ENCODE measurements at places on chromosomes 3 and 15.

DNA sequence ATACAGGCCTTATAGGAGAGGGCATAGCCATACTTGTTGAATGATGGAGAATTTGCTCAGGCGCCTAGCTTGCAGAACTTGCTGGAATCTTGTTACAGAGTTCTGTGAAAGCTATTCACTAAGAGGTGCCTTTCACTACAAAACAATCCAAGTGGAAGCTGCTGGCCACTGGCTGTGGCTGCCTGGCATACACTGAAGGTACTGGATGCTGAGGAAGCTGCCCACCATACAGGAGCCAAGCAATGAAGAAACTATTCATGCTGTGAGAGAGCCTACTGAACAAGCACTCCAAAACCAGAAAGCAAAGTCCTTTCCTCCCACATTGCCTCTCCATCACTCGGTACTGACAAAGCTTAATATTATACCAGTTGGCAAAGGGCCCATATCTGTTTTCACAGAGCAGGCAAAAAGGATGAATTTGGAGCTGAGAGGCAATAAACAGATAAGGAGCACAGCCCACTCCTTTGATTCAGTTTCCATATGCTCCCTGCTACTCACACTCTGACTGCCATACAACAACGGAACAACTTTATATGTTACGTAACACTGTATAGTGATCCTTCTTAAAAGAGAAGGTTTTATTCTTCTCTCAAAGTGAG lies 192.6 kb upstream of the ALCAM start:
- DNase-seq, result no peak

- DNase-seq, result no peak
Observed at GRCh38 chr15:101139986-101140696, 111.7 kb downstream of the CHSY1 start.

GRCh38 chr15:64524778-64525177 lies 64.4 kb downstream of the ZNF609 start:
- no peak for DNase-seq

- no peak for DNase-seq
Observed at GRCh38 chr3:142498397-142499180, 50.8 kb upstream of the XRN1 start.

DNA sequence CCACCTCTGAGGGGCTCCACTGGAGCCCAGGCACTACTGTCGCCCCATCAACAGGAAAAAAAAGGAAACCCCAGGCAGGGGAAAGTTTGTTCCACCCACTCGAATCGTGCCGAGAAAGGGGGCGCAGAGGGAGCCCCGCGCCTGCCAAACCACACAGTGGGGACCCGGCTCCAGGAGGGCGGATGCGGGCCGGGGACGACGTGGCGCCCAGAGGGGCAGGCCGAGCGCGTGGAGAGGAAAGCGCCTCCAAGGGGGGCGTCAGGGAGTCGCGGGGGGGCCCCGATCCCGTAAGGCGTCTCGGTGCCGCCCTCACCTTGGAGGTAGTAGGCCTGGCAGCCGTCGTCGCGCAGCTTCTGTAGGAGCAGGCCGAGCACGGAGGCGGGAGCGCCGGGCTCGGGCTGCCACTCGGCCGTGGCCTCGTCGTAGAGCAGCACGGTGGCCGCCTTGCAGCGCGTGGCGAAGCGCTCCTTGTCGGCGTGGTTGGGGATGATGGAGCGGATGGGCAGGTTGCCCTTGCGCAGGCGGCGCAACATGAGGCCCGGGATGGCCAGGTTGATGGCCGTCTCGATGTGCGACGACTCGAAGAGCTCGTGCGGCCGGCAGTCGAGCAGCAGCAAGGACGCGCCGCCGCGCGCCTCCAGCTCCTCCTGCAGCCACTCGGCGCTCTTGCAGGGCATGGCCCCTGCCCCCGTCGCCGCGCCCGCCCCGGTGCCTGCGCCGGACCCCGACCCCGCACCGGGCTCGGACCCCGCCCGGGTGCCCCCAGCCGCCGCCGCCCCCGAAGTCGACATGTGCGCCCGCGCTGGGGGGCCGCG lies 627 bp downstream of the DUSP7 start:
- peak; percentile 58 for DNase-seq

- DNase-seq, result no peak
Observed at GRCh38 chr15:26721232-26721967, 51.5 kb downstream of the GABRB3 start.

DNA sequence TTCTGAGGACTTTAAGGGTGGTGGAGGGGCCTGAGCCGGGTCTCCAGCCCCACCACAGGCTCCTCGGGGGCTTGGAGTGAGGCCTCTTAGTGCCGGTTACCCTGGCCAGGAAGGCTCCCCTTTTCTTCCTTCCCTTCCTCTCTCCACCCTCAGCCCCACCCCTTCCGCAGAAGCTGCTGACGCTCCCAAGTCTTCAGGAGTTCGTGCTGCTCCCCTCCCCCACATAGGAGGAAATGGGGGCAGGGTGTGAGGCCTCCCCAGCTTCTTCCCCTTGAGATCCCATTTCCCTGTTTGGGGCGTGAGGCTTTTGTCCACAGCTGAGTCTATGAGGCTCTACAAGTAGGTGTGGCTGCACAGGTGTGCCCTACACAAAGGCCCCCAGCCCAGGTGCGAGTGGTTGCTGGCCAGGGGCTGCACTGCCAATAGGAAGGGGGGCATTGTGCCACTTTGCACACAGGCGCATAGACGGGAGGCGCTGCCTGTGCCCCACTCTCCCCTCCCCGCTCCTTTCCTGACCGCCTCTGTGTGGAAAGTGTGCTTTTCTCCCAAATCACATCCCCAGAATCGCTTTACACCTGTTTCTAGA lies 915 bp upstream of the CALML4 start:
- no peak for DNase-seq

DNA sequence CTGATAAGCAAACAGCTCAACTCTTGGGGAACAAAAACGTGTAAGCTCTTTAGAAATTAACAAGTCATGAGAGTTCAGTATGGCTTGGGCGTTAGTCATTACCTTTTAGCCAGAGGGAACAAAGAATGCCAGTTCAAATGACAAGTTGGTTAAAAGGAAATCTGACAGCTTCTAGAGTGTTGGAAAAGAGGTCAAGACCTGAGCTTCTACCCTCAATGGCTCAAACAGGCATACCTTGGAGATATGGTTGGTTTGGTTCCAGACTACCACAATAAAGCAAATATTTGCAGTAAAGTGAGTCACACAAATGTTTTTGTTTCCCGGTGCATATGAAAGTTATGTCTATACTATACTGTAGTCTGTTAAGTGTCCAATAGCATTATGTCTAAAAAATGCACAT lies 136.1 kb downstream of the CACNA1D start:
- no peak for DNase-seq

- no peak for DNase-seq
Observed at GRCh38 chr15:100887211-100887913, 7.7 kb downstream of the ALDH1A3 start.

DNA sequence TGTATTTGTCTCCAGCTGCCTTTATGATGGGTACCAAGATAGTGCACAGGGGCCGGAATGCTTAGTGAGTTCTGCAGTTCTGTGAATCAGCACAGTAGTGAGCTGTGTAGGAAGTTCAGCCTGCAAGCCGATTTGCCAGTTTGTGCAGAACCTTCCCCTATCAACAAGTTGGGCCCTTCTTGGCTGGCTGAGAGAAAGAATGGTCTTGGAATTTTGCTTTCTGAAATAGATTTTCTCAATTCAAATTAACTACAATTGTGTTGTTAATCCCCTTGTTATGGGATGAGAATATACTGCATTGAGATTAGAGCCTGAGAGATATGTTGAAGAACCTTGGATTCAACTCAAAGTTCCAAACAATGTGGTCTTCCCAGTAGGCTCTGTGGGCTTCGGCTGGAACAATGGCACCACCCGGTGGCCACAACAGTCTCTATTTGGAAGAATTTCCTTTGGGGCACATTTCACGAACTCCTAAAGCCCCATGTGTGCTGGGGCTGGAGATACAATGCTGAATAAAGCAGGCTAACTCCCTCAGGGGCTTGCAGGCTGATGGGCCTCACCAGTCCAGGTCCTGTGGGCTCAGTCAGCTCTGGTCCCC lies 59.1 kb downstream of the TRIM42 start:
- DNase-seq, result peak; percentile 8

- no peak for DNase-seq
Observed at GRCh38 chr3:61563313-61564271, 2.2 kb downstream of the PTPRG start.

DNA sequence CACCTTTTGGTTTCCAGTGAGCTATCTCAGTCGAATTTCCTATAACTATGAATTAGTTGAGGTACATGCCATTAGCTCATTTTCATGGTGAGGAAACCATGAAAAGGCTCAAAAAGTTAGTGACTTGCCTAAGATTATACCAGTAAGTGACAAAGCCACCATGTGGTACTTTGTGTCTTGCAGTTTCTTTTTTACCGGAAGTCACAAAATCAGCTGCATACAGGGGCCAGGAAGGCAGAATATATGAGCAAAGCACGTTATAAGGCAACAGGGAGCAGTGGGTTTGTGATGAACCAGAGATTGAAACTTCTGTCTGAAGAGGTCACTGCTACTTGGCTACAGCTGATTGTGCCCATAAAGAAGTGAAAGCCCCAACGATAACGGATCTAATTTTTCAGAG lies 50.3 kb downstream of the CMTM8 start:
- DNase-seq, result no peak

DNA sequence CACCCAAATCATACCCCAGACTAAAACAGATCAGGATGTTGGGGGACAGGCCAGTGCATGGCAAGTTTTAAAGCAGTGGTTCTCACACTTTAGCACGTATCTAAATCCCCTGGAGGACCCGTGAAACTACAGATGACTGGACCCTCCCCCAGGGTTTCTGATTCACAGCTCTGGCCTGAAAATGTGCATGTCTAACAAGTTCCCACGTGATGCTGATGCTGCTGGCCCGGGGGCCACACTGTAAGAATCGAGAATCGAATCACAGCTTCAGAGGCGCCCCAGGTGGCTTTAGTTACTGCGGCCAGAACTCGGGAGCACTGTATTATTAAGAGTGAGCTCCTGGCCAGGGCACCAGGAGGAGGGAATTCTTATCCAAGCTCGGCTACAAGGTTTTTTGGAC lies 11.6 kb downstream of the ADAMTS17 start:
- DNase-seq, result peak; percentile 33

GRCh38 chr3:102510663-102511062 lies 75.8 kb downstream of the ZPLD1 start:
- DNase-seq, result no peak

- DNase-seq, result no peak
Observed at GRCh38 chr3:4797201-4797705, 182.0 kb upstream of the BHLHE40 start.

- no peak for DNase-seq
Observed at GRCh38 chr15:66700412-66700801, 1.6 kb upstream of the SMAD6 start.

DNA sequence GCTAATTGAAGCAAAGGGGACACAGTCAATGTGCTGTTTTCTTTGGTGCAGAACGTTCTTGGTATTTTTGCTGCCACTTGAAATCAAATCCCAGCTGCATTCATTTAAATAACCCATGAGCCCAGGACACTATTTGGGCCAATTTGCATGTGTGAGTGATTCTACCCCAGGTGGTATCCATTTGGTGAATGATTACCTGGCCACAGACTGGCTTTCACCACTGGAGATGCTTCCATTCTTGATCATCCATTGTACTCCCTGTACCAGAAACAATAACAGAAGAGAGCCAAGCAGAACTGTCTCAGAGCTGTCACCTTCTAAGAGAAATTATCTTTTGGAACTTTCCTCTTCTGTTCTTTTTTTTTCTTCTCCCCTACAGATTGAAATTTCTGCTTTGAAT lies 139.7 kb upstream of the RARB start:
- DNase-seq, result no peak

DNA sequence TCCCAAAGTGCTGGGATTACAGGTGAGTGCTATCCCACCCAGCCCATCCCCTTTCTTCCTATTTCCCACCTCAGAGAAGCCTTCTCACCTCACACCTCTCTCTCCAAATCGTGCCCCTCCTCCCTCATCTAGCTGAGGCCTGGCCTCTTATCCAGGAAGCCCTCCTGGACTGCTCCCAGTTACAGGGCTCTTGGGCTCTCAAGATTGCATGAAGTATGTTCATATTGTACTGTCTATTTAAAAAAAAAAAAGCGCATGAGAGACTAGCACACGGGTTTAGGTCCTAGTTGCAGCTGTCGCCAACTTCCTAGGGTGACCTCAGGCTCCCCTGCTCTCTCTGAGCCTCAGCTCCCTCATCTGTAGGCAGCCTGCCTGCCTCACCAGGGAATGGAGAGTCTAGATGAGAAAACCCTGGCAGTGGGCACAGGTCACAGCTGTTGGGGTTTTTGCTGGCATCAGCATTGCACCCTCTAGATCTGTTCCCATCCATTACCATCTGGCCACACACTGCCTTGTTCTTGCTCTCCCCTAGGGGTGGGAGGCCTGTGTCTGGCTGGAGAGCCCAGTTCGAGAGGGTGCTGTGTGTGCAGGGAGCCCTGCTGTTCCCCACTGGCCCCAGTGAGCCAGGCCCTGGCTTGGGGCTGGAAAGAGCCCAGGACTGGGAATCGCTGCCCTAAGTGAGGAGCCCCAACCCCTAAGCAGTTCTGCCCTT lies 24.2 kb upstream of the C15orf39 start:
- no peak for DNase-seq

DNA sequence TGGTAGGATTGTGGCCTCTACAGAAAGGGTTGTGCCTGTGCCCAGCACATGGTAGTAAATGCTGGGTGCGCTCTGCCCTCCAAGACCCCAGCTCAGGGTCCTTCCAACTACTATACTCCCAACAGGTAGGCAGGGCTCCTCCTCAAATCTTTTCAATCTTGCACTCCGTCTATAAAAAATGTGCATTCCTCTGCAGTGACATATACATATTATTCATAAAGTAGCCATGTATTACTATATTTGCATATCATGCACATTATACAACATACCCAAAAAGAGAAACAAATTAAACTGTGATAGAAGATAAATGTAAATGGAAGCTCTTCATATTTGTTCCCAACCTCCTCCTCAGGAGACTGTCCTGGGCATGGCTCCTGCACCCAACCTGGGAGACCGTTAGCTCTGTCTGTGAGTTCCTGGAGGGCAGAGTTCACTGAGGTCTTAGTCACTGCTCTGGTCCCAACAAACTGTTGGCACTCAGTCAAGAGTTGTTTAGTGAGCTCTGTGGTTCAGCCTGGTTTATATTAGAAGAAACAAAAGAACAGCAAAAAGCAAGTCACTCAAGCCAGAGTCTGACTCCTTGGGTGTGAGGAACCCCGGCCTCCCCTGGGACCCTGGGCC lies 47.7 kb upstream of the GRIP2 start:
- DNase-seq, result no peak

DNA sequence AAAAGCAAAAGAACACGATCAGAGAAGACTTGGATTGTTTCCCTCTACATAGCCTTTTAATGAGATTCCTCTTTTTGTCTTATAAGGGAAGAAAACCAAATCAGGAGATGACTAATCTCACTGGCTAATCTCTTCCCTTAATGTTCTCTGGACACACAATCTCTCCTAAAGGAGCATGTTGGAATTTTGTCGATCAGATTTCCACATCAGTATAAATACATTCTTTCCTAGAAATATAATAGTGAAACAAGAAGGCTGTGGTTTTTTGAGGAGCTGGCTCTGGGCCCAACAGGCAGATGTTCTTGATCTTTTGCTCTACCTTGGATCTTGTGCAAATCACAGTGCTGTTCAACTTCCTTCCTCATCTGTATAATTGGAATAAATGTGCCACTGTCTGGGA lies 94.0 kb downstream of the GTPBP8 start:
- DNase-seq, result no peak

Measured in stimulated activated naive CD8-positive, alpha-beta T cell treated with anti-CD3 and anti-CD28 coated beads, Interleukin-15, Interleukin-2, amounts not matched to agents 100 U/mL and 50 U/mL, for 24 hours (primary cell).